ENCODE measurements at places on chromosomes 13 and 19. TPM values are rescaled to one million over a fixed set of nuclear protein-coding genes. Genes with fewer than 3 reads are reported as not detected.

The PRR22 gene
- total RNA-seq = 0.51 TPM

The CGB8 gene
- total RNA-seq = not detected

The ZNF28 gene
- 14.0 TPM for total RNA-seq

The ZNF560 gene
- under 0.01 TPM for total RNA-seq

DNA sequence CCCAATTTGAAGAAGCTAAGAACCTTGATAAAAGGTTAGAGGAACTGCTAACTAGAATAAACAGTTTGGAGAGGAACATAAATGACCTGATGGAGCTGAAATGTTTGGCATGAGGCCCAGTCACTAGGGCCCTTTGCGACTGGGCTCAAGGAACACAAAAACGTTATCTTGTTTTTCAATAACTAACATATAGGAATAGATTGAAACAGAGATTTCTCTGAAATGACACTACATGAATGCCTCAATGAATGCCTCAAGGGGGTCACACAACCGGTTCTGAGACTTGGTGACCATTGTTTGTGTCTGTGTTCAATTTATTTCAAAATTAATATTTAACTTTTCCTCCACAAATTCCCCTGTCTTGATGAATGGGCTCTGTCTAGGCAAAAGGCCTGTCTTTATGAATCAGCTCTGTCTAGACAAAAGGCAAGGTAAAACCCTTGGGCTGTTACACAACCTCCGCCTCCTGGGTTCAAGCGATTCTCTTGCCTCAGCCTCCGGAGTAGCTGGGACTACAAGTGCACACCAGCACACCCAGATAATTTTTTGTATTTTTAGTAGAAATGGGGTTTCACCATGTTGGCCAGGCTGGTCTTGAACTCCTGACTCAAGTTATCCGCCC is 932 bp upstream of the ZNF486 start:
- DNase-seq = no peak

DNA sequence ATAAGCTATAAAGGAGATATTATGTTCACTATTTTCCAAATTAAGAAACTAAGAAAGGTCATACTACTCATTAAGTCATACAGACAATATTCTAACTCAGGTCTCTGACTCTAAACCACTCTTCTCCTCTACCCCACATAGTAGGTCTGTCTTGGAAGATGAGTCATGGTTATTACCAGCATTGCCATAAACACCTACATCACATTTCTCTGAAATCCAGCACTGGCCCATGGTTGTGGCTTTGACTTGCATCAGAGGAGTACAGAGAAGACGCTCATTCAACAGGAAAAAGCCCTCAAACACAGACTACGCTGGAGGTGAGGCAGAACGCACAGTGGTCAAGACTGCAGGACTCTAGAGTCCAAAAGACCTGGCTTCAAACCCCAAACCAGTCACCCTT is 476.8 kb downstream of the COG6 start:
- DNase-seq = no peak

GRCh38 chr19:58407658-58408151 is 744 bp upstream of the ZNF584 start:
- no peak for DNase-seq

DNA sequence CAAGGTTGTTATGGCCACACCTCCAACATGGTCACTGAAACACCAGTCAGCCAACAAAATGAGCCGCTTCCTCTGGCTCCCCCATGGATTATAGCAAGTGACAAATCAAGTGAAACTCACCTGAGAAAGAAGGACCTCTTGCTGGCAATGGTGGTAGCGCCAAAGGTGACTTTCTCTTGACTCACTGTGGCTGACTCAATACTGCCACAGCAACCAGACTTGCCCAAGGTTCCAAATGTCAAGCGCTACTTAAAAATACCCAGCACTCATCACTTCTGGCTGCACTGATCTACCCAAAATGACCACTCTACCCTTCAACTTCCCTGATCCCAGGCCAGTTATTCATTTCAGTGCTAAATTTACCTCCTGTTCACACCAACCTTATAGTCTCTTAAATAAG is 495.5 kb downstream of the FOXO1 start:
- no peak for DNase-seq

GRCh38 chr19:48735031-48735615 is 5.3 kb downstream of the RASIP1 start:
- DNase-seq = no peak

DNA sequence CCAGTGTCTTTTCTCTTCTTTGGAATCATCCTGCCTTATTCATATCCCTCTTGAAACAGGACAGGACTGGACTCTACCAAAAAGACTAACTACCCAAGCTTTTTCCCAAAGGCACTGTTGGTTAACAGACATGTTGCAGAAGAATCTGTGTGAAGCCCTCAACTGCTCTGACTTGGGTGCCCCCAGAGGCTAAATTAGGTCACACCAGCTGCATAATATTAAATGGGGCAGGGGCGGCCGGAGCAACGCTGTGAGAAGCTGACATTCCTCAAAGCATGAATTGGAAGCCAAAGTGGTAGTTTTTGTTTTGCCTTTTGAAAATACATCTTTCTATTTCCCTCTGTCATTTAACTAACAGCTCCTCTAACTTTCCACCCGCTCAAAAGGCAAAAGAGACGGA is 185.9 kb downstream of the LHFPL6 start:
- no peak for DNase-seq

DNA sequence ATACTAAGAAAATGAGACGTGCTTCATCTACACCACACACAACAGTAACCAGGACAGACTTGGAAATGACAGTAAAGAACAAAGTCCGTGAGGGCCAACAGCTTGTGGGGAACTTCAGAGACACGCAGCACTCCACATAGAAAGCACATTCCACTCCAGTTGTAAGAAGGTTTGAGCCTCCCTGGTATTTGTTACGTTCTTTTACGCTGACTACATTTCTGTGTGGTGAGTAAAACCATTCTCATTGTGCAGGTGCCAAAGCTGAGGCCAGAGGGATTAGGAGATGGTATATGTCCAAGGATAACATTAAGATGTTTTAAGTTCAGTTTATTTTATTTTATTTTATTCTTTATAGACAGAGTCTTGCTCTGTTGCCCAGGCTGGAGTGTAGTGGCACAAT is 1189.9 kb downstream of the UQCRFS1 start:
- no peak for DNase-seq

- DNase-seq = no peak
Measured at GRCh38 chr13:51241720-51242119, 19.5 kb downstream of the FAM124A start.

All from dermis microvascular lymphatic vessel endothelial cell (primary cell).